ENCODE measurements at places on chromosomes 6 and 20.
A peak's percentile ranks its signal among the peaks of the same experiment; 100 is the strongest.

- peak; percentile 10 for DNase-seq
These were observed 185.1 kb upstream of the HDDC2 start for GRCh38 chr6:125486881-125487280.

DNA sequence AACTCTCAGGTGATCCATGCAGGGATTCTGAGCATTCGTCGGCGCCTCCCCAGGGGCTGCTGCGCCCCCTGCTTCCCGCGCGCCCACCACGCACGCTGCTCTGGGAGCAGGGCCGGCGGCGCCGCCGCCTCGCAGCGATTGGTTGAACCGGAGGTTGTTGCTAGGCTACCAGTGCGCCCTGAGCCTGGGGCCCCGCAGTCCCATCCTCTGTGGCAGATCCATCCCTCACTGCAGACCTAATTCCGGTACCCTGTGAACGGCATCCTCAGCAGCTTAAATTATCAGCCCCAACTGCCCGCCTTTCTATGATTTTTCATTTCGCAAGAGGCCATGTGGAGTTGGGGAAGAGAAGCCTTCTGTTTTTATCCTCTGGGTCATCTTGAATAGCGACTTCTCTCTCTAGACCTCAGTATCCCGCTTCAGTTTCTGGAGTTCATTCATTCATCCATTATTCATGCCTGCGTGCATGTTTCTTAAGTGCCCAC is 15.4 kb downstream of the PNPLA1 start:
- no peak for DNase-seq

DNA sequence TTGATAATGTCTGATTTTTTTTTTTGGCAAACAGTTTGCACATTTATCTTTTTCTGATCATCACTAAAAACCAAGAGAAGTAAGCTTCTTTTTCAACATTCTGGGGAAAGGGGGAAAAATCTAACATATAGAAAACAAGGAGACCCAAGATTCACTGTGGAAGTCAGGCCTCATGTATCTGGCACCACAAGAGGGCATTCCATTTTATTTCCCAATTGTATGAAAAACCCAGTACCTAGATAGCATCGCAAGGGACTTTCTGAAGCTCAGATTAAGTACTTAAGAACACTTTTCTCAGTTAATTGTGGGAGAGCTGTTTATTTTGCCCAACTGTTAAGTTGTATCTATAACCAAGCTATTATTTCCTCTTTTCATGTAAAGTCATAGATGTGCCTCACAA is 152.9 kb downstream of the KLHL32 start:
- no peak for DNase-seq

GRCh38 chr6:163406366-163406765 is 8.2 kb upstream of the QKI start:
- DNase-seq: no peak

DNA sequence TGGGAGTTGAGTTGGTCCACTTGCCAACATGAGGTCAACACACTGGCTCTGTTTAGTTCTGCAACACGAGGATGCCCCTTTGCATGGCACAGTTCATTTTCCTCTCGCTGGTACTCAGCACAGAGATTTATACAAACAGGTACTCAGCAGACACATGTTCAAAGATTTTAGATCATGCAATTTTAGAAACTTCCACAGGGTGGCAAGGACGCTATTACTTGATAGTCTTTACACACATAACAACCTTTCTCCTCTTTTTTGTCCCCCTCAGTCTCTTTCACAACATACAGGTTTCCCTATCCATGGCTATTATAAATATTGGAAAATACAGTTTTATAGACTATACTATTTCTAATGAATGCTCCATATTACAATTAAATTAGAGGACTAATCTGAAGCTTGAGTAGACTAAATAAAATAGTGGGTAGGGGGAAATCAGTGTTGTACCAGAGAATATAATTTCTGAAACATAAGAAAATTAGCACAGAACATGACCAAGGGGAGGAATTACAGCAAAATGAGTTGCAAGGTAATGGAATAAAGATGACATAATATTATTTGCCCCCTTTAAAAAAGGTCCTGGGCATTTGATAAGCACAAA is 331.8 kb upstream of the BTBD3 start:
- DNase-seq: peak; percentile 6

DNA sequence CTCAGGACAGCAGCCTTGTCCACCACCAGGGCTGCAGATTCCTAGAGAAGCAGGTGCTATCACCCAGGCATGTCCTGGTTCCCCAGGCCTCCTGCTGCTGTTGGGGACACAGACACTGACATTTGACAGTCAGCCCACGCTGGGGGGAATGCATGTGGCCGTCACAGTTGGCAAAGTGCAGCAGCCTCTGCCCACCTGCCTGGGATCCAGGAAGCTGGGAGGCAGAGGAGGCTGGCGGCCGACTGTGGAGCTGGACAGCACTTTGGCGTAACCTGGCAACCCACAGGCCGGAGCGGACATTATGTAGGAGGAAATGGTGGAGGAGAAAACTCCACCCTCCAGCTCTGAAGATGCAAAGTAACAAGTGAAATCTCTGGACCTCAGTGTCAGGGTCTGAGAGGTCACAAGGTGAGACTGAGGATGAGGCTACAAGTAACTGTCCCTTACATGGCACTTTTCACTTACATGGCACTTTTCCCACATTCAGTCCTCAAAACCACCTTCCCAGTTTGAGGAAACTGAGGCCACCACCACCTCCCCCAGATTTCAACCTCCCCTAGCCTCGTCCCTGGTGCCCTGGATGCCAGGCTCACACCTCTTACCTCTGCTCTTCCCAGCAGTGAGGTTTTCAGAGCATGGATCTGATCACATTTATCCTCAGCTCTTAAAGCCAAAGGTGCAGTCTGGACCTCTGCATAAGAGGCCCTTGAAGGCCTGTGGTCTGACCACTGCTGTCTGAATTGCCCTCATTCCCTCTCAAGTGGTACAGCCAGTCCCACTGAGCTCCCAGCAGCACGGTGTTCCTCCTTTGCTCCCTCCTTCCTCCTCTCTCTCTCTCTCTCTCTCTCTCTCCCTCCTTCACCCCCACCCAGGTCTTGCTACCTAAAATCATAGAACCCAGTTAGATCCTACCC is 8.7 kb downstream of the MAP1LC3A start:
- no peak for DNase-seq

- no peak for DNase-seq
These were observed 5.4 kb upstream of the RAB44 start for GRCh38 chr6:36692220-36692619.

- DNase-seq: no peak
These were observed 222.6 kb upstream of the MARCKS start for GRCh38 chr6:113634352-113635163.

GRCh38 chr6:166664135-166664534 is 37.1 kb upstream of the RPS6KA2 start:
- no peak for DNase-seq

DNA sequence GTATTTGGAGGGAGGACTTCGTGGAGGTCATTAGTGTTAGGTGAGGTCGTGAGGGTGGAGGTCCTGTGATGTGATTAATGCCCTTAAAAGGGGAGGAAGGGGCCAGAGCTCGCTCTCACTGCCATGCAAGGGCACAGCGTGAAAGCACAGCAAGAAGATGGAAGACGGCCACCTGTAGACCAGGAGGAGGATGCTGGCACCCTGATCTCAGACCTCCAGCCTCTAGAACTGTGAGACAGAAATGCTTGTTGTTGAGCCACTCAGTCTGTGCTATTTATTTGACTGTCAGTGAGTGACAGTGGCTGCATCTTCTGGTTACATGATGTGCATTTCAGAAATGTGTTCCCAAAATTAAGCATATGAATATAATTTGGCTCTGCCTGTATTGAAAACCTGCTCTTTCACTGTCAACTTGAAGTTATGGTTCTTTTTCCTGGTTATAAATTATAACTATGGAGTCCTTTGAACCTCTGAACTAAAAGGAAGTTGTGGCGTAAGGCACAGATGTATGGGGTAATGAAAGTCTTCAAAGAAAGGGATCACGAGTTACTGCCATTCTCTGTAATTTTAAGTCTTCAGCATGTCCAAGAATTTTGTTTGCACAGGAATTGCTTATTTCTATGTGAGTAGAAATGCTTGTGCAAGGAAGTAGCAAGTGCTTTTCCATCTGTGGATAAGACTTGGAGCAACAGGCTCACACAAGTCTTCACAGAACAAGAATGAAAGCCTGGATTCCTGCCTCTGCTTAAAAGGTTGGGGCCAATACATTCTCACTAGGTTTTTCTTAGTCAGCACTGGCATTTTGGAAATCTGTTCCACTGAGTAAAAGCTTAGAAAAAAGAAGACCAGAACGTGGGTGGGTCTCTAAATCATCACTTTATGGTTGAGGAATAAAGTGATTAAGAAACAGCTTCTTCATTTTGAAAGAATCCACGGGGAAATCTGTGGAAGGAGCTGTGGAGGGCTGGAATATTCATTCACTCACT is 10.3 kb downstream of the PPP1R14C start:
- DNase-seq: peak; percentile 44

DNA sequence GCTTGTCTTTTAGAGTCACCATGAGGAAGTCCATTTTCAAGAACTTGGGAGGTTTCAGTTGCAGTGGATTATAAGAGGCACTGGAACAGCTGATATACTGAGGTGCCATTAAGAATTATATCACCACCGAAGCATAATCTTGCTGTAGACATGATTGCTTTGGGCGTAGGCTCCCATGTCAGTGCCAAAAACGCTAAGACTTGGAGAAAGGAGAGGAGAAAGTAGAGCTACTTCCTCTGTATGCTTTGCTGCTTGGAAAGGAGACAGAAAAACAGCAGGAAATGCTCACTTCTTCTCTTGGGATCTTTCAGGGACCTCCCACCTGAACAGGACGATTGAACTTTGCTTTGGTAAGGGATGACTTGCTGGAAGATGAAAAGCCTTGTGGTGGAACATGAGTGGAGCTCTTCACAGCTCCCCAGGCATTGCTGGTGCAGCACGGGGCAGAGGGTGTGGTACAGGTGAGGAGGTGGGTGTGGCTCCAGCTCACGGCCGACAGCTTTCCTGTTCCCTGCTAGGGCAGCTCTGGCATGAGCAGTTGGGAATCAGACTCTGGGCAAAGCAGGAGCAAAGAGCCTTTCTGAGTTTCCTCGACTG is 190.4 kb upstream of the JAG1 start:
- DNase-seq: no peak

DNA sequence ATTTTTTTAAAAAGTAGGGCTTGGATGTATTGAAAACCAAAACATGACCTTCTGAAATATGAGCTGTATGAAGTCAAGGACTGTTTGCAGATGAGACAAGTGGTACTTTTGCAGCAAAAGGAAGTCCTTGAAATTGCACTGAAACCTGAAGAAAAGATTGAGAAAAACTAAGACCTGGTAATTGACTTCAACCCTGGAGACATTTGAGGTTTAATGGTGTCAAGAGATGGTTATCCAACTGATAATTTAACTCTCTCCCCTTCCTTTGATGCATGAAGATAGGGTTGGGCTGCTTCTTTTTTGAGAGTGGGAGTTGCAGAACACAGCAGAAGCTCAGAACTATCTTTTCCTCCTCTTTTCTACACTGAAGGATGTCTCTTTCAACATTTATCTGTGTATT is 180.9 kb upstream of the DTNBP1 start:
- DNase-seq: no peak

DNA sequence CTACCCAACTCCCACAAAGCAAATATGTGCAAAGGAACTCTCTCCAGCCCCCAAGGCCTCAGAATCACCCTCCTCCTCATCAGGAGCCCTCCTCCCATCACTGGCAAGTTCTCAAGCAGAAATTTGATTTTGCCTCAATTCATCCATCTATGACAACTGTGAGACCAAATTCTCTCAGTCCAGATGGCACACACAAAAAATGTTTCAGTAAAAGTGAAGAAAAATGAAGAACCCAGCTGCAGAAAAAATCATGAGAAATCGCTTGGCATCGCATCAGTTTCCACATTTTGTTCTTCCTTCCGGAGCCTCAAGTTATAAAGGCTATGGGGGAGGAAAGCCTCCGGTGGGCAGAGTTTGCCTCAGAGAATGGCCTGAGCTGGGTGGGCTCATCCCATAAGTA is 6.4 kb upstream of the CD24 start:
- DNase-seq: peak; percentile 9

- DNase-seq: peak; percentile 27
These were observed 367 bp downstream of the C6orf62 start for GRCh38 chr6:24718449-24719124.

GRCh38 chr6:149903938-149904611 is 6.2 kb upstream of the RAET1E start:
- DNase-seq: no peak

- peak; percentile 56 for DNase-seq
These were observed 92.7 kb upstream of the SIRPA start for GRCh38 chr20:1802385-1803060.

GRCh38 chr6:85353012-85353411 is 96.9 kb upstream of the NT5E start:
- no peak for DNase-seq

DNA sequence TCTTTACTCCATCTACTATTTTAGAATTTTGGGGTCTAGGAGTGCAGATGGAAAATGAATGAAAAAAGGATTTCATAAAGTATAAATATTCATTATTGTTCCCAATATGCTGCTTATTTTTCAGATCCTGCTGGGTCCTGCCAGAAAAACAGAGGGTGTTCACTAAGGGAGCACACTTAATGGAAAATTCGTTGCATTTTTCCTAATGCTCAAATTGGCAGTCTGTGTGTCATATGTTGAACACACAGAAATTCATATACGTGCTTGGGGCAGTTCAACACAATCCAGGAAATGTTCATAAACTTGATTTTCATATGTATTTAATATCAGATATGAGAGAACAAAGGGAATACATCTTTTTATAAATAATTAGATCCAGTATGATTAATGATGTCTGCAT is 1019.4 kb downstream of the EPHA7 start:
- peak; percentile 28 for DNase-seq

GRCh38 chr6:42441697-42442081 is 10.0 kb downstream of the TRERF1 start:
- peak; percentile 23 for DNase-seq

DNA sequence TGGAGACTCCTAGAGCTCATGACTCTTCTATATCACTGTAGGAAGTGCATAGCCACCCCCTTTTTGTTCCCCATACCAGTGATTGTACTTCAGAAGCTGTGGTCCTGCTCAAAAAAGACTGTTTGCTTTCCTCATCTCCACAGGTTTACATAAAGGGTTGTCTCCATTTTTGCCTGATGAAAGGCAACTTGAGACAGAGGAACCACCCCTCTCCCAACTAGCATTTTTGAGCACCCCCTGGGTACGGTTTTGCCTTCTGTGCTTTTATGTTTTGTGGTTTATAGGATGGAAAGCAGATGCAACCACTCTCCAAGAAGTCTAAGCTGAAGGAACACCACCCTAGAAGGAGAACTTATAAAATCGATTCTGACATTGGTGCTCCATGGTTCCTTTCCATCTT is 127.7 kb upstream of the SUPT3H start:
- no peak for DNase-seq

DNA sequence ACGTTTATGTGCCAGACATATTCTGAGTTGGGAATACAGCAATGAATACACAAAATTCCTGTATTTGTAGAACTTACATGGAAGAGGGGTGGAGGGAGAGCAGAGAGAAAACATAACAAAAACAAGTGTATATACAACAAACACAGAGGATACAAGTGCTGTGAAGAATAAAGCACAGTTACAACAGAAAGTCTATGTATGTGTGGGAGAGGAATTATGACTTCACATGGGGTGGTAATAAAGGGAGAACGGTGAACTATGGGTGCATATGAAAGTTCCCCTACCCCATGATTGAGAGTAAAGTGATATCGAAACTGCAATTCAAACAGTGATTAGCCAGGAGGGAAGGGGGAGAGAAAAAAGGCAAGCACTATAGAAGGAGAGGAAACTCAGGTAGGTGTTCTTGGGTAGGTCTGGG is 24.6 kb downstream of the HBS1L start:
- DNase-seq: no peak

- DNase-seq: no peak
These were observed 250.0 kb downstream of the SLC24A3 start for GRCh38 chr20:19462491-19462890.

Measured in muscle of back (tissue), 13 donors.